ENCODE measurements at places on chromosomes 5 and 9. TPM values are rescaled to one million over a fixed set of nuclear protein-coding genes. Genes with fewer than 3 reads are reported as not detected.

DNA sequence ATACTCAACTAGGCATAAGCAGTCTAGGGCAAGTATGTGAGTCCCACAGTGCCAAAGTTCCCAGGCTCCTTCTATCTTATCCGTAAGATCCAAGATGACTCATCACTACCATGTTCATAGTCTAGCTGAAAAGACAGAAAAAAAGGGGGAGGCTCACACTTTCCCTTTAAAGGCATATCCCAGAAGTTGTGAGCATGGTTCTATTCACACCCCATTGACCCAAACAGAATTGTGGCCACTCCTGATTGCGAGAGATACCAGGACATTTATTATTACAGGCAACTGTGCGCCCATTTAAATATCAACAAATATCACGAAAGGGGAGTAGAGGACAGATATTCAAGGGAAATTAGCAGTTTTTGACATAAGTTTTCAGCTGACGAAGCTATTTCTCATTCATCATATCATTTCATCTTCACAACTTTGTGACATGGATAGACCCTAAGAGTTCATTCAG is 8.1 kb upstream of the PFDN1 start:
- no peak for DNase-seq

GRCh38 chr5:5340206-5340729 is 82.2 kb upstream of the ICE1 start:
- DNase-seq: no peak

GRCh38 chr5:91313757-91314673 is 69.1 kb downstream of the ARRDC3 start:
- peak; percentile 74 for DNase-seq

DNA sequence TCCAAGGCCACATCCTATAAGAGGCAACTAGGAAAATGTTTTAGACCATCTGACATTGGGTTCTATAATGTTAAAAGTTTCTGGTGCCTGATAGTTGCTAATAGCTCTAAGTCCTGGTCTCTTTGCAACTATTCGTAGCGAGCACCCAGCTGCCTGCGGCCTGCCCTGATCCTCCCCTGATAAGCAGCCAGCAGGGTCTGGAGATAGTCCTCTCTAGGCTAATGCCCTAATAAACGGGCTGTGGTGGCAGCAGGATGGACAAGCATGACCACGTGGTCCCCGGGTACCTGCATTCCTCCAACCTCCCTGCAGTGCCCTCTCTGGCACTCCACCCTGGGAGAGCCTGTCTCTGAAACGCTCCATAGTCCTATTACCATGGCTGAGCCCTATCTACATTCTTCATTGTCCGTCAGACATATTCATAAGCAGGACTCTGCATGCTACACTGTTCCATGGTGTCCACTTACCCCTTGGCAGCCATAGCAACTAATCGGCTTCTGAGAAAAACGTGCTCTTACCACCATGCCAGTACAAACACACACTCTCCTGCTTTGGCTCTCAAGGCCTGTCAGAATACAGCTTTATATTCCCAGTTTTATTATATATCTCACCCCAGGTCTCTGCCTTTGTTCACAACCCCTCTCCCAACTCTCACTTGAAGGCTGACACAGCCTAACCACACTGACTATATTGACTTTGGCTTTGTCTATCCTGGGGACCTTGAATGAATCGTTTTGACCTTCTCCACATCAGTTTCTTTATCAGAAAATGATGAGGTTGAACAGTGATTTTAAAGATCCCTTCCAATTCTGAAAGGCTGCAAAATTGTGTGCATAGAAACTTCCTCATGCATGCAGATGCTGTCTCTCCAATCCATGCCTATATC is 49.9 kb upstream of the DAPK1 start:
- DNase-seq: no peak

GRCh38 chr5:32004404-32004803 is 169.7 kb downstream of the GOLPH3 start:
- DNase-seq: no peak

- no peak for DNase-seq
These were observed 192.4 kb upstream of the EFNA5 start for GRCh38 chr5:107863125-107863524.

DNA sequence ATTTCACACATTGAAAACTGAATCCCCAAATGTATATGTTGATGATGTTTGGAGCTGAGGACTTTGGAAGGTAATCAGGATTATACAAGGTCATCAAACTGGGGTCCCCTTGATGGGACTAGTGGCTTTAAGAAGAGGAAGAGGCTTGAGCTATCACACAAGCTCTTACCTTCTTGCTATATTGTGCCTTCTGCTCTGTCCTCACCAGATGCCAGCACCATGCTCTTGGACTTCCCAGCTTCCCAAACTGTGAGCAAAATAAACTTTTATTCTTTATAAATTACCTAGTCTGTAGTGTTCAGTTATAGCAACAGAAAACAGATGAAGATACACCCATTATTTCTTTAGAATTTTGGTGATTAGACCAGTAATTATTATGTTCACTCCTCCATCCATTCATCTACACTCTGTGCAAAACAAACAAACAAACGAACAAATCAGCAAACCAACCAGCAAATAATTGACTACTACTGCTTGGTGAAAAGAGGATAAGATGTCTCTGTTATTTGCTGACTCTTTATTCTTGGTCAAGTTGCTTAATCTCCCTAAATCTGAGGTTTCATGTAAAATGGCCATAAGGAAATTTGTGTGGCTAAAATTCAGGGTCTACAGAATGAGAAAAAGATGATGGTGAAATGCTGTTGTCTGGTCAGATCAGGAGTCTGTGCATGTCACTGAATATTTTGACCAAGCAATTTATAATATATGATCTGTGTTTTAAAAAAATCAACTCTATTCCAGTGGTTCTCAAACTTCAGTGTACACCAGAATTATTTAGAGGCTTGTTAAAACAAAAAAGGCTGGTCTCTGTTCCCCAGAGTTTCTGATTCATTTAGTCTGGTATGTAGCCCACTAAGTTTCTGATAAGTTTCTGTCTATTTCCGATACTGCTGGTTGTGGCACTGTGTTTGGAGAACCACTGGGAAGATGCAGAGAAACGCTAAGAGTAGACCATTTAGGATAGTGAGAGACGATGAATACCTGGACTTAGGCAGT is 854.1 kb downstream of the MAT2B start:
- DNase-seq: no peak

DNA sequence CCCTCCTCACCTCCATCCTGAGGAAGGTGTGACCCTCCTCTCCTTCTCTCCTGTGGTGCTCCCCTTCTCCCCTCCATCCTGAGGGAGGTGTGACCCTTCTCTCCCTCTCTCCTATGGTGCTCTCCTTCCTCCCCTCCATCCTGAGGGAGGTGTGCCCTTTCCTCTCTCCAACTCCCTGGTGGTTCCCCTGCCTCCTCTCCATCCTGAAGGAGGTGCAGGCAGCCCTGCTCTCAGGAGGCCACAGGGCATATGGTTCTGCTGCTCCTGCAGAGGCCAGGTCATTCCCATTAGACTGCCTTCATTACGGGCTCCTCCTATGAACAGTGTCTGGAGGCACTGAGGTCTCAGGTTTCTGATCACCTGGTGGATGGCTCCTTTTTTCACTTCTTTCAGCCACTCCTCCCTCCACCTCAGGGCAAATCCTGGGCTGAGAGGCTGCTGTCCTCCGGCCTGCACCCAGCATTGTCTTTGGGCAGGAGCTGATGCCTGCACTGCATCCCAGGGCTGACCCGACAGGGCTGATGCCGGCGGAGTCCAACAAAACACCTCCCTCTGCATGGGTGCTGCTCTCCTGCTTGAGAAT is 197.1 kb downstream of the MED10 start:
- DNase-seq: no peak

DNA sequence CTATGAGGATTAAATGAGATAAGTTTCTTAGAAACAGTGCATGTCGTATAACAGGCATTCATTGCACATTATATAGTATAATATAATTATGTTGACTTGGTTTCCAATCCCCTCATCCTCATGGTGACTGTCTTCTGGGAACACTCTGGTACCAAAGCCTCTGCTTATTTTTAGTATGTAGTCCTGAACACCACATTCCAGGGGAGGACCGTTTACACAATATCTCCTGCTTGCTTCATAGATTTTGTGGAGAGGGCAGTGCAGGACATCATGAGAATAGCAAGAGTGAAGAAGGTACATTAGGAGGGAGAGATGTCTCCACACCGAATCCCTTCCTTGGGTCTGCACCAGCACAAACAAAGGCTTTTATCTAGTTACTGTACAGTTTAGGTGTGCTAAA is 20.5 kb upstream of the BHMT start:
- DNase-seq: no peak

GRCh38 chr5:80466669-80467485 is 21.0 kb upstream of the FAM151B start:
- no peak for DNase-seq

GRCh38 chr5:149264439-149265067 is 7.1 kb upstream of the AFAP1L1 start:
- no peak for DNase-seq

DNA sequence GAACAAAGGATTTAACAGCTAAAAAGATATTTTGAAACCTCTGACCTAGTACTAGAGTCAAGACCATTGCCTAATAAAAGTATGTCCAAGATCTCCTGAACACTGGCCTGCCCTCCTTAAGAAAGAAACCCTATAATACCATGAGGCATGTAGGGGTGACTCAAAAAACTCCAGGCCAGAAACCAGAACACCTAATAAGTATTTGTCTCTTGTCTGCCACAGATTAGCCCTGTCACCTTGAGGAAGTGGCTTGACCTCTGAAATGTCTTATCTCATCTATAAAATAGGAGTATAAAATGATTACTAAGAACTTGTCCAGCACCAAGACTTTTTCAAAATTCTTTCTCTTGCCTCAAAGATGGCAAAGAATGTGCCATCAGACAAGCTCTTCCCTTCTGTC is 125.5 kb upstream of the RASGRF2 start:
- DNase-seq: no peak

Gene SH2D3C
- total RNA-seq: 59.4 TPM

Gene OTULINL
- total RNA-seq: 79.3 TPM
